Activated CD4-positive, alpha-beta T cell treated with anti-CD3 and anti-CD28 coated beads for 48 hours (primary cell): ENCODE measurements at places on chromosomes 7 and 10.

GRCh38 chr10:761376-761775 is 71.9 kb upstream of the DIP2C start:
- no peak for DNase-seq

DNA sequence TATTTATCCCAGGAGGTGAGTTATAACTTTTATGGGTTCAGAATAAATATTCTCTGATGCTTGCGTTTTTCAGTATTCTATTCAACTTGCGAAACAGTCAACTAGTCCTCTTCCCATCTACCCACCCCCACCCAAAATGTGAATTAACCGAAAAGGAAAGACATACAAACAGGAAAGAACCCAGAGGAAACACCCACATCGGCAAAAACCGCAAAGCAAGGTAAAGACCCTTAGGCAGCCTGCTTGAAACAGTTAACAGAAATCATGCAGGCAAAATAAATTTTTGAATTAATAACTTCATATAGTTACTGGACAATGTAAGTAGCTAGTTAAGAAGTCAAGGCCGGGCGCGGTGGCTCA is 5.4 kb downstream of the ZC3HAV1 start:
- DNase-seq, result peak; percentile 52

DNA sequence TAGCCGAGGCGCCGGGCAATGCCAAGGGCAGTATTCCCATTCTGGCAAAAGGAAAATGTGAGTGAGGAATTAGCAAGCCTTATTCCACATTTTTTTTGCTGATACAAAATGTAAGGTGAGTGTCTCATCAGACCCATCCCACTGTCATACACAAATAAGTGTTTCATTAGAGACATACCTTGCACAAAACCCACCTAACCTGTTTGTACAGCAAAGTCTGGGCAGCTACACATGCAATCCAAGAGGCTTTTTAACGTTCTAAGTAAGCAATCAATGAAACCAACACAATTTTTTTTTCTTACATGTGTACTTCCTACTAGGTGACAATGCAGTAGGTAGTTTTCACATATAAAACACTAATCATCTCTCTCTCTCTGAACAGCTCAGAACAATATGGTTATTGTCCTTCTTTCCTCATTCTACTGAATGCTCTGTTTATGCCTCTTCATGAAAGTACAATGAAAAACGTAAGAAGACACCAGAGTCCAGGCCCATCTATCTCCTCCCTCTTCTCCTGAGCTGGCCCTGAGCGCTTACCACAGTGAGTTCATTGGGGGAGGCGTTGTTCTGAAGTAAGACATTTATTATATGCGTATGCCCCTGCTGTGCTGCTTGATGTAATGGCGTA is 217.2 kb downstream of the ANK3 start:
- DNase-seq, result no peak

- no peak for DNase-seq
These were observed 243.1 kb upstream of the AOAH start for GRCh38 chr7:36967387-36967786.

GRCh38 chr7:74475987-74476350 is 22.3 kb downstream of the GTF2IRD1 start:
- DNase-seq, result no peak

DNA sequence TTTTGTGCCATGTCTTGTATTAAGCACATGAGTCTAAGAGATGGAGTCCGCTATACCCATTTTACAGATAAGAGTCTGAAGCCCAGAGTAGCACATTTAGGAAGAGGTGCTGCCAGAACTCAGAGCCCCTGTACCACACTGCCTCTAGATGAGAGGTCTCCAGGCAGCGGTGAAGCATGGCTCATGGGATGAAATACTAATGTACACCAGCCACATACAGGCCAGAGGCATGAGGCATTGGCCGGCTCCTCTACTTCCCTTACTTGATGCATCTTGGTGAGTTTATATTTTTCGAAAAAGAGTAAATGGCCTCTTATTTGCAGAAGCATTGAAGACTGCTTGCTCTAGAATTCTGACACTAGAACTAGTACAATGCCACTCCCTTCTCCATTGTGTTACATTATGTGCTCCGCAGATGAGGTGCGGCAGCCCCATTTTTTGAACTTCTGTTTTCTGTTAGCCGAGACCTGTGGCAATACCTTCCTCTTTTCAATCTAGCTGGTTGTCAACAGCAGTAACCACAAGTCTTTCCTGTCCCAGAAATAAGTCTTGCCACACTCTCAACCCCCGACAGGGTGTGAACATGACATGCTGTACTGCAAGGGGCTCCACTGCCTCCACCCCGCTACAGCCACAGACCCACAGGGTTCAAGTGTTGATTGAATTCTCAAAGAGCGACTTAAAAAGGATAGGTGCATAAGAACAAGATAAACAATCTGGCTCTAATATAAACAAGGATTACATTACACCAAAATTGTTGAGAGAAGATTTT is 145.3 kb downstream of the CELF2 start:
- peak; percentile 74 for DNase-seq

DNA sequence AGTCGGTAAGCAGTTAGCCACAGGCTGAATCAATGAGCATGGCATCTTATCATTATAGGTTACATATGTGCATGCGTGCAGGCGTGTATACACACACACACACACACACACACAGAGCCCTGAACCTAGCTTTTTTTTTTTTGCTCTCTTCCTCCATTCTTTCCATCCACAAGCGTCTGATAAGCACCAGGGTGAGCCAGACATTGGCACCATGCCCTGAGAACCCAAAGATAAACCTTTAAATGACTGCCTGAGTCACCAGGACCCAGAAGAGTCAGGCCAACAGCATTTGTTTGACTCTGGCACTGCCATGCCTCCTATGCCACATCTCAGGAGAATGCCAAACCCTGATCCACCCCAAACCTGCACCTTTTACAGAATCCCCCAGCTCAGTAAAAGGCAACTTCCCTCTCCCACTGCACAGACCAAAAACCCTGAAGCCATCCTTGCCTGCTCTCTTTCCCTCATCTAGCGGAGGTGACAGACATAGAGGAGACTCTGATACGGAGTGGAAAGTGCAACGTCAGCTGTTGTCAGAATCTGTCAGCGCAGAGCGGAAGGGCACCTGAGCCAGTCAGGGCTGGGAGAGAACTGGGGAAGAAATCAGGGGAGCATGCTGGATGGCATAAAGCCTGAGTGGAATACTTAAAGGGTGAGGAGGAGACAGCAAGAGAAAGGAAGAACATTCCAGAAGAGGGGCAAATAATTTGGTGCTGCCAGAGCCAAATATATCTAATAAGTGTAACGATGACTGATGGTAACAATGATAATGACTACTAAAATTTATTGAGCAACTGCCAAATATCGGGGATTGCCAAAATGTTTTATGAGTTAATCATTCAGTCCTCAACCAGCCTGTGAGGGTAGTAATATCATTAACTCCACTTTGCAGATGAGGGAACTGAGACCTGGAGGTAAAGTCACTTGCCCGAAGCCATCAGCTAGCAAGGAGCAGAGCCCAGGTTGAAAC is 3.2 kb downstream of the PARP12 start:
- DNase-seq, result peak; percentile 72

DNA sequence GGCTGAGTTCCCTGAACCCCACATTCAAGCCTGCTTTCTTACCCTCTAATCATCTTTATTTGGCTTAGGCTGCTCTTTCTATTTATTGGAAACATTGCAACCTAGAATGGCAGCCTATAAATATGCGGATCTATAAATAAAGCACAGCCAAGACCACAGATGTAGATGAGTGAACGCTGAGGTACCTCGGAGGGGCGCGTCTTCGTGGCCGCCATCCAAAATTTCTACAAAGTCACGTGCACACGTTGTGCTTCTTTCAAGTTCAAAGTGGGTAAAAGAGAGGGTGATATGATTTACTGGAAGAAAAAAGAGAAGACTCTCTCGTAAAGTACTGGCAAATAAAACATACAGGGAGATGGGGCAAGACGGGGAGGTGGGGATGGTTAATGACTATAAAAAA is 132.6 kb upstream of the RSU1 start:
- DNase-seq, result no peak

- DNase-seq, result no peak
These were observed 128.4 kb downstream of the NSUN6 start for GRCh38 chr10:18523025-18523424.

- DNase-seq, result no peak
These were observed 441.2 kb downstream of the PLXDC2 start for GRCh38 chr10:20257422-20257821.

GRCh38 chr10:29253690-29254029 is 35.2 kb upstream of the LYZL1 start:
- DNase-seq, result no peak

GRCh38 chr10:14837003-14837756 is 657 bp downstream of the CDNF start:
- DNase-seq, result no peak

DNA sequence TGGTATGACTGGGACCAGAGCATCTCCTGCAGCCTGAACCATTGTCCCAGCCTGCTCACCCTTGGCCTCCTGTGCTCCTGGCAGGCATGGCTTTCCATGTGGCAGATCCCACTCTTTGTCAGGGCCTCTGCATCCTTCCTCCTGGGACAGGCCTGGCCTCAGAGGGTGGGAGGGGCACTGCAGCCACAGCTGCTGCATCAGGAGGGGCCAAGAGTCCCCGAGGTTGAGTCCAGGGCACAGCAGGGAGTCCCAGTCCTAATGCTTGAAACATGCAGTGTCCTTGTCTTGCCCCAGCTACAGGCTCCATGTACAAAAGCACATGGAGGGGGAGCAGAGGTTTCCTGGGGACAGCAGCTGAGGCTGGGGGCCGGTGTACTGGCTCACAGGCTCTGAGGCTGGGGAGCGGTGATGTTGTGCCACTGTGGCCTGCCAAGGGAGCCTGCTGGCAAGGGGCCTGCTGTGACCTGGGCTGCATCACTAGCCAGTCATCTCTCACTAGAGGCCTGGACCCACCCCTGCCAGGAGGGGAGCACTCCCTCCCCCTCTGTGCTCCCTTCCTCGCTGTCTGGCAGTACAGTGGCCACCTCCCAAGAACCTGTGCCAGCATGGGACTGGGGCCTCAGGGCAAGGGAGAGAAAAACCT is 144.8 kb downstream of the ZNF248 start:
- DNase-seq, result no peak

- DNase-seq, result no peak
These were observed 542 bp downstream of the FBXL13 start for GRCh38 chr7:103073989-103074518.

DNA sequence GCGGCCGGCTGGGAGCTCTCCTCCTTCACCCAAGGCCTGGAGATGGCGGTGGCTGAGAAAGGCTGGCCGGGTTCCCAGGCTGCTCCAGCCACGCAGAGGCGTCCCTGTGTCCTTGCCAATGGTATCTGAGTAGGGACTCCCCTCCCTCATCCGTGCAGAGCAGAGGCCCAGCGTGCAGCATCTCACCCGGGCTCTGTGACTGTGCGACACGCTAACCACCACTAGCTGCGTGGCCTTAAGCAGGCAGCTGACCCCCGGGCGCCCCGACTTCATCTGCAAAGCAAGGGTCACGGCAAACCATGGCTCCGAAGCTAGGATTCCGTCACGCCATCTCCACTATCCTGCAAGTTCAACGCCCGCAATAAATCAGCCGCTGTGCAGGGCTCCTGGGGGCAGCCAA is 47.2 kb upstream of the TNRC18 start:
- DNase-seq, result no peak

DNA sequence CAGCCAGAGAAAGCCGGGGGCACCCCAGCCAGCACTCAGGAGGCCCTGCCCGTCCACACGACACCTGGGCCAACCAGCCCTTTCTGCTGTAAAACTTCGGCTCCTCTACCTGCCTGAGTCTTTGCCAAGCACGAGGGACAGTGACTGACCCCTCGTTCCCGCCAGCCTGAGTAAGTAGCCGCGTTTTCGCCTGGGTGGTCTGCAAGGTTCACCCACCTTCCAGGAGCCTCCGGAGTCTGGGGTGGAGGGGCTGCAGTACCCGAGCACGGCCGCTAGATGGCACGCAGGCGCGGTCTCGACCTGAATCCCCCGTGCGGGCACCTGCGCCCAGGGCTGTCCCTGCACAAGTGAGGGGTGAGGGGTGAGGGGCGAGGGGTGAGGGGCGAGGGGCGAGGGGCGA is 192.7 kb downstream of the PTPRN2 start:
- peak; percentile 65 for DNase-seq

DNA sequence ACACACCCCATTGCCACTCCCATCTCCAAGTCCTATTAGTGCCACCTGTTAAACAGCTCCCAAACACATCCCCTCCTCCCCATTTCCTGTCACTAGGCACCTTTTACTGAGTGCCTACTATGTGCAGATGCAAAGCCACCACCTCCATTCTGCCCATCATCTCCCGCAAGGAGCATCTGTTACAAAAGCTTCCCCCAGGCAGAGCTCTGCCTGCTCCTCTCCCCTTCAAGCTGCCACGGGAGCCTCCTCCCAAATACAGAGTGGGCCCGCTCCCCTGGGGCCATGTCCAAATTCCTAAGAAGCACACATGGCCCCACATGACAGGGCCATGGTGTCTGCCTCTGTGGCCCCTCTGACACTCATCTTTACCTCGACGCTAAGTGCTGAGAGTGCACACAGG is 149.7 kb downstream of the OAT start:
- DNase-seq, result no peak

DNA sequence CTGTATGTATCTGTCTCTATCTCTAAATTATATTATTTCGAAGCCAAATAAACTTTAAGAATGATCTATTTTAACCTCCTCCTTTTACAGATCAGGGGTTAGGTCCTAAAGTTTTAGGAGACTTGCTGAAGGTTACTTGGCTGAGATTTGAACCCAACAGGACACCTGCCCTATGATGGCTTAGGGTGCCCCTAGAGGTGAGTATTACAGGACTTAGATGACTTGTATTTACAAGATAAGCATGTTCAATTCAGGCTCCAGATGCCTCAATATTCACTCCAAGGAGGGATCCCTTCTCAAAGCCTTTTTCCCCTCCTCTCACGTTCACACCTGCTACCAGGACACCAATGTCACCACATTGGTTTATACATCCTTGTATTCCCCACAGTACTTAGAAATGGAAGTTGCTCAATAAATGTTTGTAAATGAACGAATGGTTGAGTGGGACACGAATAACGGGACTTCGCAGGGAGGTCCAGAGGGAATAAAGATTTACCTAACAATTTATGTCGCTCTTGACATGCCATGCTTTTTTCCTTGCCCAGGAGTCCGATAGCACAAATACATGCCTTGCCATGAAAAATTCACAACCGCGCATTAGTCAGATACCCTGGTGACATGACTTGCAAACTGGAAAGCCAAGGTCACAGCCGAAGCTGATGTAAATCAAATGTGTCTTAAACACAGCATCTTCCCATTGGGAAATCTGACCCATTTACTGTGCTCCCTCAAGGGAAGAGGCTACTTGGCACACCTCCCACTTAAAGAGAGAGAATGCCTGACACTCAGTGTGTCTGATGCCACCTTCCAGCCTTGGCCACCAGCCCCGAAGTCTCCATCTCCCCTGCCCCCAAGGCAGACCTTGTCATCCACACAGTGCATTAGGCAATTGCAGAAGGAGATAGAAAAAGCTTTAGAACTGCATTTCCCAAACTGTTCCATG is 872.2 kb upstream of the AUTS2 start:
- no peak for DNase-seq

GRCh38 chr7:91325726-91326125 is 61.5 kb downstream of the FZD1 start:
- no peak for DNase-seq

DNA sequence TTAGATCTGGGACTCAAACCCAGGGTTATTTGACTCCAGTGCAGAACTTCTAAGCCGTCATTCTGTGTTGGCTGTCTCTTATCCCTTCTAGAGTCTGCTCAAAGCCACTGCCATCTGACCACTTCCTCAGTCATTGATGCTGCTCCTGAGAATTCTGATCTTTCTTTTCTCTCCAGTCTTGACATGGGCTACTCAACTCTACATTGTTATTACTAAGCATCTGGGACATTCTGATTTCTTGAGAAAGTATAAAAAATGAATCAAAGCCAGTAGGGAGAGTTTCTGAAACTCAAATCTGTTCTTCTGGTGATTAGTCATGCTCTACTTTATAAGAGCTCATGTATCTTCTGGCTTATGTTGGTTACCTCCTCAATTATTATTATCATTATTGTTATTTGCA is 48.7 kb downstream of the ANK3 start:
- DNase-seq, result no peak
